ENCODE measurements at places on chromosomes 7 and 10.

- H3K27me3 ChIP-seq: no peaks in the 10 kb centered on the region
- H3K4me3 ChIP-seq: no peak overlapping the region
Measured at GRCh38 chr10:75061709-75062505, 49.5 kb upstream of the SAMD8 start.

DNA sequence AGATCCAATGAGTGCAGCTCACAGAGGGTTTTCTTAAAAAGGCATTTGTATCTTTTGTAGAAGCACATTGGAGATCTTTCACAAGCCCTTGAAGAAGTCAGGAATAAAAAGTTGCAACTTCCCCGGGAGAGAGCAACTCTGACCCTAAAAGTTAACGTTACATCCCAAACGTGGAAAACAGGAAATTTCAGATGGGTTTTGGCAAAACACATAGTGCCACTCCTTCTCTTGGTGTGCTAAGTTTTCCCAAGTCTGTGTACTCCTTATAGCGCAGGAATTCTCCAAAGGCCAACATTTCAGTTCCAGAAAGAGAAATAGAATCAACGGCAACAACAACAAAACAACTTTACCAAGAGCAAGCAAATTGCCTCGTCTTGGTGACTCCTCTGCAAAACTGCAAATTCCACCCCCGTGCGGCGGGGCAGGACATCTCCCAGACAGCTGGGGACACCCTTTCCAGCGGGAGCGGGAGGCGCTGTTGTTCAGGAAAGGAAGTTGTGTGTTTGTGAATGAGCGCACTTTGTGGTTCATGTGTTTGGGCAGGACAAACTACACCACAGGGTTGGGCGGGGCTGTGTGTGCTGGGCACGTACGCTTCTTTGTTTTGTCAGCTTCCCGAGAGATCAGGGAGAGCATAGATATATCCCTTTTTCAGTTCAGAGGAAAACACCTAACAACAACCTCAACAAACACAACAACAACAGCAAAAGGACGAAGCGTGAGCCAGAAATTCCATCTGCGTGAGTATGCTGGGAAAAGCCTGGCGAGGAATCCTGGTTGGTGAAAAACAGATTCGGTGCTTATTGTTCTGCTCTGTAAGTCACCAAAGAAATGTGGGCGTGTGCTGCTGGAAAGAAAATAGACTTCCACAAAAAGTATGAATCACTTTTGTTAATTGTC is 294.7 kb upstream of the PITRM1 start:
- peaks cover 53% of the 10 kb centered on the region for H3K4me1 ChIP-seq
- peak overlapping the region; percentile 60 for H3K27ac ChIP-seq
- H3K4me3 ChIP-seq: peak overlapping the region; percentile 53
- H3K27me3 ChIP-seq: peaks cover 4% of the 10 kb centered on the region
- H3K36me3 ChIP-seq: peaks cover 12% of the 10 kb centered on the region
- peak; percentile 38 for DNase-seq

DNA sequence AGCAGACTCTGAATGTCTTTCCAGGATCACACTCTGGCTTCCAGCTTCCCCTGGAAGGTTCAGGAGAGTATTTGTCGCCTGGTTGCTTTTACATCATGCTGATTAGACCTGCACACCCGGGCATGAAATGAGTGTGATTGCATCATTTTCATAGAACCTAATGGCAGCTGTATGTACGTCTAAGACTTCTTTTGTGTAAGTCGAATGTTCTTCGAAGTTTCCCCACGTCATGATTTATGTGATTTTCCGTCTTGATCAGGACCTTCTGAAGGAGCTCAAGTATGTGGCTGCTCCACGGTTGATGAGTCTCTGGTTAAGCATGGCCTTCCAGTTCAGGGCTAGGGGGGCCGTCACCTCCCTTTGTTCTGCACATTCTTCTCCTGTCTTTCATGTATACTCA is 4.5 kb downstream of the EIF4H start:
- peaks cover 56% of the 10 kb centered on the region for H3K4me1 ChIP-seq
- no peaks in the 10 kb centered on the region for H3K27me3 ChIP-seq
- no peak overlapping the region for H3K27ac ChIP-seq
- H3K36me3 ChIP-seq: peaks cover 37% of the 10 kb centered on the region

DNA sequence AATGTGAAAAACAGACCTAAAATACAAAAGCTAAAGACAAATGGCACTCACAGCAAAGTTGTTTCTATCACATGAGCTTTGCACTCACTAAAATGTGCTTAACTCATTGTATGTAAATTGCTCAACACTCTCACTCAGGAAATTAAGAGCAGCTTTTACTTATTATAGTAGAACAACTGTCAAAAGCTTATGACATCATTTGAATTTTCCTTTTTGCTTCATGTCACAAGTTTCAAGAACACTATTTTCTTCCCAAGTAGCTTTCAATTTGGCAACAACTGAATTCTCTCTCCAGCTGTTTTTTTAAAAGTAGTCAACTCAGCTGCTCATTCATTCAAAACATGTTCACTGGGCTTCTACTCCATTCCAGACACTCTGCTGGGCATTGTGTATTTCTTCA is 46.9 kb downstream of the ATE1 start:
- no peak overlapping the region for H3K4me3 ChIP-seq
- no peaks in the 10 kb centered on the region for H3K4me1 ChIP-seq
- H3K36me3 ChIP-seq: no peaks in the 10 kb centered on the region
- DNase-seq: no peak
- H3K27ac ChIP-seq: no peak overlapping the region

- H3K27me3 ChIP-seq: no peaks in the 10 kb centered on the region
- no peak overlapping the region for H3K4me3 ChIP-seq
- no peak for DNase-seq
- H3K4me1 ChIP-seq: no peaks in the 10 kb centered on the region
- no peaks in the 10 kb centered on the region for H3K36me3 ChIP-seq
Measured at GRCh38 chr7:89998554-89998953, 155.7 kb upstream of the STEAP1 start.

DNA sequence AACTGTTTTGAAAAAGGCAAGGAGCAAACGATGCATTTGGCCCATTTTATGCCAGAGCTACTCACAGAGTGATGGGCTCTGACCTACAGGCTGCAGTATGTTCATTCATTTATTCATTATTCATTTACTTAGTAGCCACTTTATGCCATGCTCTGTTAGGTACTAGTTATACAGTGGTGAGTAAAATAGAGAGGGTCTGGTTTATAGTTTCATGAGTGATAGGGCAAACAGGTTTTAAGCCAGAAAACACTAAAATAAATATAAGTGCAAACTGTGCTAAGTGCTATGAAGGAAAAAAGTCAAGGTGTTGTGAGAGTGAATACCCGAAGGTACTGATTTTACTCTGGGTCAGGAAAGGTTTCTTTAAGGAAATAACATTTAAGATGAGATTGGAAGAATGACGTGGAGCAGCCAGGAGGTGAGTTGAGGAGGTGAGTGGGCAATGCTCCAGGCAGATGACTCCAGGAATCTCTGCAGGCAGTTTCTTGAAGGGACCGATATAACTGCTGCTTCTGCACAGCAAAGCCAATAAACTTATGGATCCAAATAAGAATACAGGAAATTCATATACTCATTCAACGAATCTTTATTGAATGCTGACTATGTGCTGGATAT is 56.9 kb upstream of the FAM133B start:
- no peak overlapping the region for H3K27ac ChIP-seq
- H3K36me3 ChIP-seq: peaks cover 58% of the 10 kb centered on the region
- H3K4me1 ChIP-seq: peaks cover 71% of the 10 kb centered on the region
- no peak overlapping the region for H3K4me3 ChIP-seq
- DNase-seq: no peak
- no peaks in the 10 kb centered on the region for H3K27me3 ChIP-seq

DNA sequence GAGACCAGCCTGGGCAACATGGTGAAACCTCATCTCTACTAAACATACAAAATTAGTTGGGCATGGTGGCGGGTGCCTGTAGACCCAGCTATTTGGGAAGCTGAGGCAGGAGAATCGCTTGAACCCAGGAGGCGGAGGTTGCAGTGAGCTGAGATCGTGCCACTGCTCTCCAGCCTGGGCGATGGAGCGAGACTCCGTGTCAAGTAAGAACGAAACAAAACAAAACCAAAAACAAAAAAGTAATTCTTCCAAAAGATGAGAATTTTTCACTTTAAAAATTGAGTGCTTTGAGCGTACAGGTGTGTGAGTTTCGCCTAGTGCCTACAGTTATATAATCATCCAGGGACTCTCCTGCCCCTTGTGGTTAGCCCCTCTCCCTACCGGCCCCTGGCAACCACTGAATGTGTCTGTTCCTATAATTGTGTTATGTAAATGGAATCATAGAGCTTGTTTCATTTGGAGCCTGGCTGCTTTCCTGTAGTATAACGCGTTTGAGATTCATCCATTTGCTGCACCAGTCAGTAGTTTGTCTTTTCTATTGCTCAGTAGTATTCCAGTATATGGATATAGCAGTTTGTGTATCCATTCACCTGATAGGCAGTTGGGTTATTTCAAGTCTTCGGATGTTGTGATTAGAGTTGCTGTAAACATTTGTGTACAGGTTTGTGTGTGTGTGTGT is 80.0 kb downstream of the RBM33 start:
- H3K36me3 ChIP-seq: peaks cover 30% of the 10 kb centered on the region
- peaks cover 12% of the 10 kb centered on the region for H3K4me1 ChIP-seq

DNA sequence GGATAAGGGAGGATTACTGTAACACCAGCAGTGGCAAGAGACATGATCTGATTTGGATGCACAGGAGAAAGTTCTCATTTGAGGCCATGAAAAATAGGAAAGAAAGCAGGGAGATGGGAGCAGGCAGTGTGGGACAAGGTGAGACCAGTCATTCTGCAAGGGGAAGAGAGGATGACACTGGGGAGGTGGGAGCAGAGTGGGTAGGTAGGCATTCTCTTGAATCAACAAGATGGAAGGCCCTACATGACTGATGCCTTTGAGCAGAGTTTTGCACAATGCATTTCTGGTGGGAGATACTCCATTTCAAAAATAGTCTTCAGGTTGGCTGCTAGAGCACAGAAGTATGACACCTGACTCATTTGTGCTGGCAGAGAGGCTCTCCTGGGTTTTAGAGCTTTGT is 10.5 kb downstream of the RPS24 start:
- no peak overlapping the region for H3K4me3 ChIP-seq
- H3K4me1 ChIP-seq: peaks cover 36% of the 10 kb centered on the region
- H3K36me3 ChIP-seq: peaks cover 29% of the 10 kb centered on the region

GRCh38 chr10:124560377-124561105 is 98.9 kb downstream of the LHPP start:
- H3K27me3 ChIP-seq: peaks cover 12% of the 10 kb centered on the region
- no peak overlapping the region for H3K4me3 ChIP-seq
- no peaks in the 10 kb centered on the region for H3K4me1 ChIP-seq
- H3K36me3 ChIP-seq: no peaks in the 10 kb centered on the region
- no peak overlapping the region for H3K27ac ChIP-seq
- DNase-seq: no peak

- H3K36me3 ChIP-seq: peaks cover 37% of the 10 kb centered on the region
- no peaks in the 10 kb centered on the region for H3K27me3 ChIP-seq
- H3K27ac ChIP-seq: peak overlapping the region; percentile 86
- H3K4me1 ChIP-seq: peaks cover 75% of the 10 kb centered on the region
Measured at GRCh38 chr10:119494236-119495020, 48.1 kb downstream of the RGS10 start.

- H3K4me1 ChIP-seq: no peaks in the 10 kb centered on the region
- no peak overlapping the region for H3K27ac ChIP-seq
- H3K36me3 ChIP-seq: no peaks in the 10 kb centered on the region
- H3K27me3 ChIP-seq: no peaks in the 10 kb centered on the region
- no peak for DNase-seq
- no peak overlapping the region for H3K4me3 ChIP-seq
Measured at GRCh38 chr7:33876596-33877274, 28.6 kb upstream of the BMPER start.

GRCh38 chr7:100598425-100598824 is 3.7 kb upstream of the PCOLCE start:
- peaks cover 52% of the 10 kb centered on the region for H3K27me3 ChIP-seq
- no peak for DNase-seq
- peaks cover 20% of the 10 kb centered on the region for H3K4me1 ChIP-seq

GRCh38 chr7:8228766-8229674 is 32.9 kb downstream of the ICA1 start:
- no peaks in the 10 kb centered on the region for H3K36me3 ChIP-seq
- peaks cover 2% of the 10 kb centered on the region for H3K4me1 ChIP-seq
- no peak for DNase-seq

GRCh38 chr10:128055061-128055868 is 71.0 kb downstream of the MKI67 start:
- no peaks in the 10 kb centered on the region for H3K27me3 ChIP-seq
- H3K27ac ChIP-seq: no peak overlapping the region
- no peak for DNase-seq
- H3K4me3 ChIP-seq: no peak overlapping the region
- H3K4me1 ChIP-seq: peaks cover 32% of the 10 kb centered on the region

GRCh38 chr7:133795068-133795665 is 332.0 kb upstream of the LRGUK start:
- H3K27ac ChIP-seq: no peak overlapping the region
- no peaks in the 10 kb centered on the region for H3K36me3 ChIP-seq
- no peak for DNase-seq
- no peaks in the 10 kb centered on the region for H3K27me3 ChIP-seq

- no peaks in the 10 kb centered on the region for H3K36me3 ChIP-seq
- no peak overlapping the region for H3K27ac ChIP-seq
- no peak overlapping the region for H3K4me3 ChIP-seq
Measured at GRCh38 chr10:9510626-9511025, 1456.1 kb downstream of the GATA3 start.

GRCh38 chr7:16929146-16929762 is 47.5 kb upstream of the AGR3 start:
- H3K36me3 ChIP-seq: peaks cover 11% of the 10 kb centered on the region
- no peak overlapping the region for H3K4me3 ChIP-seq
- DNase-seq: no peak
- peak overlapping the region; percentile 21 for H3K27ac ChIP-seq
- H3K27me3 ChIP-seq: no peaks in the 10 kb centered on the region

GRCh38 chr7:76080204-76080603 is 32.3 kb downstream of the MDH2 start:
- no peak overlapping the region for H3K4me3 ChIP-seq
- DNase-seq: no peak
- H3K27ac ChIP-seq: no peak overlapping the region

- H3K27ac ChIP-seq: no peak overlapping the region
- no peaks in the 10 kb centered on the region for H3K4me1 ChIP-seq
- no peaks in the 10 kb centered on the region for H3K27me3 ChIP-seq
- H3K4me3 ChIP-seq: no peak overlapping the region
Measured at GRCh38 chr7:153930696-153931095, 121.5 kb upstream of the DPP6 start.

DNA sequence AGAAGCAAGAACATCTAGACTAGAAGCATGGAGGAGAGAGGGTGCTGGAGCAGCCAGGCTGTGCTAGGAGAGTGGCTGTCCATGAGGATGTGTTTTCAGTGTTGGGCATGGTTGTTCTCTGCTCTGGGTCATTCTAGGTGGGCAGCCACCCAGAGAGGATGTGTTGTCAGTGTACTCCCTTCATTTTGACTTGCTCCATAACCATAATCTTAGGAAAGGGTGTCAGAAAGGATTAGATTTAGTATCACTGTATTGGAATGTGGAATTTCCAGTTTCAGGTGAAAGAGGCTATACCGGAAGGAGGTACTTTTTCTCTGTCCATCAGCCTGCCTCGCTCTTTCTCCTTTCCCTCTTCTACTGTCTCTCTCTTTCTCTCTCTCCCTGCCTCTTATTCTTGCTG is 474.5 kb upstream of the PODXL start:
- H3K36me3 ChIP-seq: no peaks in the 10 kb centered on the region
- H3K4me3 ChIP-seq: no peak overlapping the region
- no peak overlapping the region for H3K27ac ChIP-seq
- no peaks in the 10 kb centered on the region for H3K27me3 ChIP-seq
- H3K4me1 ChIP-seq: no peaks in the 10 kb centered on the region
- DNase-seq: no peak

GRCh38 chr10:93567277-93568104 is 1.0 kb downstream of the FFAR4 start:
- no peaks in the 10 kb centered on the region for H3K4me1 ChIP-seq
- no peak overlapping the region for H3K27ac ChIP-seq
- peaks cover 70% of the 10 kb centered on the region for H3K27me3 ChIP-seq
- no peak overlapping the region for H3K4me3 ChIP-seq

- H3K27ac ChIP-seq: no peak overlapping the region
- H3K4me3 ChIP-seq: no peak overlapping the region
- H3K4me1 ChIP-seq: no peaks in the 10 kb centered on the region
- no peak for DNase-seq
Measured at GRCh38 chr10:80917636-80918035, 379.9 kb downstream of the SH2D4B start.
